ENCODE measurements at places on chromosomes 7 and 10.

DNA sequence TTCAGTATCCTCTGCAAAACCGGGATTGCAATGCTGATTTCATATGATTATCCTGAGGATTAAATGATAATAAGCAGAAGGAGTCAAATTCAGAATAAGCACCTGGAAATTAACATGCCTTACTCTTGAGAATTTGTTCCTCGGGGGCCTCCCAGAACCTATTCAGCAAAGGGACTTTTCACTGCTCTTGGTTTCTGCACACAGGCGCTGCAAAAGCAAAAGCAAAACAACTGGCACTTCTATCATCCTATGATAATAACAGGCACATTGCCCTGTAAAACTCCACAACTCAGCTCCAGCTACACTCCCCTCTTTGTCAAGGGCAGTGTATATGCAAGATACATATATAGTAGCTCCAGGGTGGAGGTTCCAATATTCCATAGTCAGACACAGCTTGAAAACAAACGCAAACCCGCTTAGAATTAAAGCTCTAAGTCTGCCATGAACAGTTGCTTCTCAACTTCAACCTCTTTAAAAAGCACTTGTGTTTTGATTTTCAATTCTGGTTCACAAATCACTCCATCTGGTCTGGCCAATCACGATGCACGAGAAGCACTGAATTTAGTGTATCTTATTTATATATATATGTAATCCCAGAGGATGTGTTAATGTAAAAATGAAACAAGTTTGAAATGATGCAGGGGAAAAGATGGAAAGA, 119.9 kb upstream of the PTER start:
- DNase-seq = no peak

GRCh38 chr7:64654796-64655548, 11.0 kb upstream of the ZNF107 start:
- DNase-seq = no peak

GRCh38 chr7:44748948-44749731, 493 bp downstream of the ZMIZ2 start:
- no peak for DNase-seq

GRCh38 chr10:95353123-95353522, 62.3 kb upstream of the PDLIM1 start:
- no peak for DNase-seq

DNA sequence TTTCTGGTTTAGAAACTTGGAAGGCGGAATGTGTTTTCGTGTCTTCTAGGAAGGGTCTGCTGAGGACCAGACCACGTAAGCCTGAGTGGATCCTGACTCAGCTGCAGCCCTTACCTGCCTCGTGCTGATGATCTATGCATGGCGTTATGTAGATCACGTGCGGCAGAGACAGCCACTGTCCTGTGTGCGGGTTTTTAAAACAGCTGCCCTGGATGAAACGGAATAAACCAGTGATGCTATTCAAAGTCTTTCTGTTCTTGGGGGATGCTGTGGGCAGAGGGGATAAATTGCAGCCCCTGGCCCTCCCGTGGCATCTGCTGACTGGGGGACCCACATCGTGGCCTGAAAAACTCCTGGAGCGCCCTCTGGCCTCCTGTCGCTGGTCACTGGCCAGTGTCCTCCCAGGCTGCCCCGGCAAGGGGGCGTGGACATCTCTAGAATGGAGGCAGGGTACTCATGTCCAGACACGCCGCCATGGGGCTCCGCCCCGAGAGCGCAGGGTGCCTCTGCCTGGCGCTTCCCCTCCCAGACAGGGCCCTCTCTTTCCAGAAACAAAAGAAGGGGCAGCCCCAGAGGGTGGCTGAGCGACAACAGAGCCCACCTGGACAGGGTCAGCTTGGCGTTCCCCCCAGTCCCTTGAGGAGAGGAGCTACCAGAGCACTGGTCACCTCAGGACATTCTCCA, 13.2 kb downstream of the ALKBH4 start:
- DNase-seq = no peak

- no peak for DNase-seq
Measured at GRCh38 chr10:89793649-89794254, 92.4 kb downstream of the KIF20B start.

DNA sequence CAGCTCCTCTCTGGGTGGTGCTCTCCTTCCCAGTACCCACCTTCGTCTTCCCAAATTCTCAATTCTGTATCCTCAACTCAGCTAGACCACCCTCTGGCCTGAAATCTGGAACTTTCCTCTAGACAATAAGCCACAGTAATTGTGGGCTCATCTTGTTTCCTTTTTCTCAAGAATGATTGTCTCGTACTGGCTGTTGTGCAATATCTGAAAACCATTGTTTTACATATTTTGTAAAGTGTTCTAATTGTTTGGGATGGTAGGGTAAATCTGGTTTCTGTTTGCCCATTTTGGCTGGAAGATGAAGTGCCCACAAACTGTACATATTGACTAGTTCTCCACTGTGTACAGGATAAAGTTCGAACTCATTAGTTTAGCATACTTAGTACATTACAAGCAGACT, 11.3 kb upstream of the NOBOX start:
- no peak for DNase-seq

DNA sequence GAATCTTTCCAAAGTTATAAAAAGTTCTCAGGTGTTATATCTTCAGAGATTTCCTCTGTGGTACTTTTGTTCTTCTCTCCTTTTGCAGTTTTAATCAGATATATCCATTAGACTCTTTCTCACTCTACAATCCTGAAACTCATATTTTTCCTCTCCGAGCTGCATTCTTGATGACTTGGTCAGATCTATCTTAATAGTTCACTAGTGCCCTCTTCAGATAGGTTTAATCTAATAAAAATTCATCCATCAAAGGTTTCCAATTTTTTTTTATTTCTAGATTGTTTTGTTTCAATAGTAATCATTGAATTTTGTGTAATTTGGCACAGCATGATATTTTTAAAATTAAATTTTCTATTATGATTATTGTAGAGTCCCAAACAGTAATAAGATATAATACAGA, 21.8 kb upstream of the DGKB start:
- DNase-seq = no peak

GRCh38 chr7:84336303-84336702, 141.7 kb upstream of the SEMA3A start:
- no peak for DNase-seq

- DNase-seq = no peak
Measured at GRCh38 chr7:138212314-138212713, 136.1 kb downstream of the AKR1D1 start.

DNA sequence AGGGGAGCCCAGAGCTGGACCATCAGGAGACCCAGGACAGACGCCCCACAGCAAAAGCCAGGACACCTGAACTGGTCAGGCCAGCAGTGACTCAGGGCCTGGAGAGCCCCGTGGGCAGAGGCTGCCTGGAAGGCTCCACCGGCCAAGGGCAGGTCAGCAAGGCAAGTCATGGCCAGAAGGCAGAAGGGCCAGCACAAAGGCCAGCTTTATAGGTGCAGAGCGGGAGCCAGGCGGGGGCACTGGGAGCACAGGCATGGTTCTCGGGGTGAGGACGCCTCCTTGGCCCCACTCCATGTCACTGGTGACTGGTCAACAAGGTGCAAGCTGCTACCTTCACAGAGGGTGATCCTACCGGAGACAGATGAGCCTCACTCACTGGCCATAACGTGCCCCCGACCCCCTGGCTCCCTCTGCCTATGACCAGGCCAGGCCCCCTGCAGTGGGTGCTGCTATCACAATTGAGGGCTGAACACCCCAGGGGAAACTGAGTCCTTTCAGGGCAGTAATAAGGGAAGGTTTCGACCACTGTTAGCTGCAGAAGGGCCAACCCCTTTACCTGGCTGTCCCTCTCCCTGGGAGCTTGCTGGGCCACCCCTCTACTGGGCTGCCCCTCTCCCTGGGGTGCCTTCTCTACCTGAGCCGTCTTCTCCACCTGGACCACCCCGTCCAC, 317.4 kb downstream of the PTPRN2 start:
- DNase-seq = no peak

GRCh38 chr7:10707519-10707918, 266.2 kb upstream of the PHF14 start:
- no peak for DNase-seq

DNA sequence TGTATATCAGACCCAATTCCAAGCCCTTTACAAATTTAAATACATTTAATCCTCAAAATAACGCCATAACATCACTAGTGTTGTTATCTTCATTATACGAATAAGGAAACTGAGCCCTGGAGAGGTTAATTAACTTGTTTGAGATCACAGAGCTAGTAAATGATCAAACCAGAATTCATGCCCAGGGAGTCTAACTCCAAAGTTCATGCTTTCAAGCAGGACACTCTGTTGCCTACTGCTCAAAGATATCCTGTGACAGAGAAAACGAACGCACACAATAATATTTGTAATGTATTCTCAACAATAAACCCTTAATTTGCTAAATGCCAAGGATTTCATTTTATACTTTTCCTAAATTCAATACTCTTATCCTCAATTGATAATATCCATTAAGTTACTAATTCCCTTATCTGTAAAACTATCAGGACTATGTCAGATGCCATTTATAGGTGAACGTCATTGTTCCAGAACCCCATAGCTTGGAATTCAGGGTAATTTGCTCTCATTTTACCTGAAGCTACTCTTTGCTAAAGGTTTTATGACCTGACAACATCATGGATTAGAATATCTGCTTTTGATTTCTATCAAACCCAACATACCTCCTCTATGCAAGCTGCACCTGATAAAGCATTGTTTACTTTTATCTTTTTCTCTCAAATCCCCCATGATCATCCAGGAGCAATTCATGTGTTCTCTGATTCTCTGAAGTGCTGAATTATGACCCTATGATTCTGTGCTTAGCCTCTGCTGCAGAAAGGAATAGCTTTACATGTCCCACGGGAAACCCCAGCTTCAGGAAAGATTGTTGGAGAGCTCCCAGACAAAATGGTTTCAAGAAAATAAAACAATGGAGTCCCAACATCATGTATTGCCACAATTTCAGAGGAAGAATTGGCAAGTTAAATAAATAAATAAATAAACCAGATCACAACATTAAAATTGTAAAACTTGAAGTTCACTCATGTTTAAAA, 150.2 kb upstream of the CDK1 start:
- no peak for DNase-seq

GRCh38 chr10:99236627-99237309, 1.1 kb upstream of the HPSE2 start:
- no peak for DNase-seq

DNA sequence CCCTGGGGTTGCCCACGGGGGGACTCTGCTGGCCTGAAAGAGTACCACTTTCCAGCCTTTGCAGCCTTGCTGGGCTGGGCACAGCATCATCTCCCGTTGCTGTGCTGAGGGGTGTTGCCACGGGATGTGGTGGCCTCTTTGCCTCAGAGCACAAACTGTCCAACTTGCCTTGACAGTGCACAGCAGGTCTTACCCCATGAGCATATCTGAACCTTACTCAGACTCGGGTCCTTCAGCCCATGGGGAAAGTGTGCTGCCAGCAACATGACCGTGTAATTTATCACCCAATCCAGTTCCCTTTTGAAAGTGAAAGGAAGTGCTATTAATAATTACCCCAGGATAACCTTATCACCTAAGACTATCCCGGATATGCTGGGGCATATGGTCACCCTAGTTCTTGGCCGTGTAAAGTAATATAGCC, 46.8 kb downstream of the TBXAS1 start:
- no peak for DNase-seq

DNA sequence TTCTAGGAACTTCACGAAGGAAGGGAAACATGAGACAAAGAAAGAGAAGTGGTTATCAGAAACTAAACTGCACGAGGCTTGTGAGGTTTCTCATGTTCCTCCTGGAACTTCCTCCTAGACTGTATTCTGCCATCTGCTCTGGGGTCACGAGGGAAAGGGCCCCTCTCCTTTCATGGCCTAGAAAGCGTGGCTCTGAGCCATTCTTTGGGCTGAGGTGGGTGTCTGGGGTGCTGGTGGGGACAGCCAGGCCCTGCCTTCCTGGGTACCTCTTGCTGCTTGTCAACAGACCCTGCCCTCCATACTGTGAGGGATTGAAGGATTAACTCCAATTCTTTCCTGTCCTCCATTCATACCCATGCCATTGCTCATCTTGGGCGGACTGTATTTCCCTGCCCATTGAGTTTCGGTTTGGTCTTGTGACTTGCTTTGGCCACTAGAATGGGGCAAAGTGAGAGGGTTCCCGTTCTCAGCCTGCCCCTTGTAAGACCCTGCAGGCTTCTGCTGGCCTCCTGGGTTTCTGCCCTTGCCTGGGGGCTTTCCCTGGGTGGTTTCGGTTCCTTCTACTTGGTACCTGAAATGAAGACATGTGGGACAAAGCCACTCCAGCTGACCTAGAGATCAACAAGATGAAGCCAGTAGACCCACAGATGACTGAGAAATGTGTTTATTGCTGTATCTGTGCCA, 14.9 kb upstream of the GIMAP8 start:
- no peak for DNase-seq

DNA sequence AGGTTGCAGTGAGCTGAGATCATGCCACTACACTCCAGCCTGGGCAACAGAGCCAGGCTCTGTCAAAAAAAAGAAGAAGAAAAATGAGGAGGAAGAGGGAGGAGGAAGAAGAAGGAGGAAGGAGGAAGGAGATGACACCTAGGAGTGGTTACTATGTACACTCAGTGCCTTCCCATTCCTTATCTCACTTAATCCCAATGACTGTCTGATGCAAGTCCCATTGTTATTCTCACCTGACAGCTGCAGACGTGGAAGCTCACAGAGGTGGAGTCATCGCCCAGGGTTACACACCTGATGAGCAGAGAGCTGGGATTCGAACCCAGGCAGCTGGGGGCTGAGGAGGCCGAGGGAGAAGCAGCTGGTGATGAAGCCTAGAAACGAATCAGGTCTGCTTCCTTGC, 258.8 kb downstream of the SNX10 start:
- no peak for DNase-seq

- DNase-seq = no peak
Measured at GRCh38 chr10:71532878-71533277, 136.2 kb downstream of the CDH23 start.

DNA sequence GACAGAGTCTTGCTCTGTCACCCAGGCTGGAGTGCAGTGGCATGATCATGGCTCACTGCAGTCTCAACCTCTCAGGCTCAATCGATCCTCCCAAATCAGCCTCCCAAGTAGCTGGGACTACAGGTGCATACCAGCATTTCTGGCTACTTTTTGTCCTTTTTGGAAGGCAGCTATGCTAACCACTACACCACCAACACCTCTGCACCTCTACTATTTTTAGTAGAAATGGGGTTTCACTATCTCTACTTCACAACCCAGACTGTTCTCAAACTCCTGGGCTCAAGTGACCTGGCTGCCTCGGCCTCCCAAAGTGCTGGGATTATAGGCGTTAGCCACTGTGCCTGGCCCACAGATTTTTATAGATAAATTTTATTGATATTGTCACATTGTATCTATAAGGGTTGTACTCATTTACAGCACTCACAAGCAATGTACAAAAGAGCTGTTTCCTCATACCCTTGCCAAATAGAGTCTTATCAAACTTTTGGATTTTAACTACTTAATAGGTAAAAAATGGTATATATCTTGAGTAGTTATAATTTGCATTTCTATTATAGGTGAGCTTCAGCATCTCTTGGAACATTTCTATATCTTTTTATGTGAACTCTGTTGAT, 23.7 kb downstream of the PRR15 start:
- no peak for DNase-seq

GRCh38 chr10:118790058-118790457, 35.3 kb upstream of the CACUL1 start:
- no peak for DNase-seq
